ENCODE measurements at places on chromosomes 3 and 15. TPM values are rescaled to one million over a fixed set of nuclear protein-coding genes. Genes with fewer than 3 reads are reported as not detected.

DNA sequence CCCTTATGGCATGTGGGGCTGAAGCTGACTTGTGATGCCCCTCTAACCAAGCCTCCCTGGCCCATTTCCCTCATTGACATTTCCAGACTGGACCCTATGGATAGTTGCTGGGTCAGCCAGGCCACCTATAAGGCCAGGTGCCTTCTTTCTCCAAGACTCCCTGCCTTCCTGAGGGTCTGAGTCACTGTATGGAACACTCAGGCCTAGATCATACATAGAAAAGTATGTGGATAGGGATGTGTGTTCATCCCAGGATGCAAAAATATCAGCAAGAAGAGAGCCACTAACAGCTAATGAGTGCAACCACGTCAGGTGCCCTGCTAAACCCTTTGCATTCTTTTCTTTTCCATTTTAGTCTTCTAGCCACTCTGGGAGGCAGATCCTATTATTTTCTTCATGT is 168.4 kb upstream of the WNT5A start:
- no peaks in the 10 kb centered on the region for H3K36me3 ChIP-seq
- no peak for DNase-seq
- no peaks in the 10 kb centered on the region for H3K27me3 ChIP-seq
- no peak overlapping the region for H3K4me3 ChIP-seq
- no peaks in the 10 kb centered on the region for H3K4me1 ChIP-seq
- no peak overlapping the region for H3K27ac ChIP-seq

GRCh38 chr3:49411535-49411967 is 225 bp downstream of the RHOA start:
- no peaks in the 10 kb centered on the region for H3K27me3 ChIP-seq
- H3K4me3 ChIP-seq: peak overlapping the region; percentile 98
- peaks cover 3% of the 10 kb centered on the region for H3K36me3 ChIP-seq
- DNase-seq: no peak
- peak overlapping the region; percentile 98 for H3K27ac ChIP-seq

- H3K4me3 ChIP-seq: no peak overlapping the region
- H3K4me1 ChIP-seq: no peaks in the 10 kb centered on the region
- H3K27ac ChIP-seq: no peak overlapping the region
- no peak for DNase-seq
- no peaks in the 10 kb centered on the region for H3K36me3 ChIP-seq
- no peaks in the 10 kb centered on the region for H3K27me3 ChIP-seq
Measured at GRCh38 chr15:83569341-83569740, 84.6 kb upstream of the ADAMTSL3 start.

- no peak overlapping the region for H3K4me3 ChIP-seq
- no peak overlapping the region for H3K27ac ChIP-seq
- no peak for DNase-seq
- no peaks in the 10 kb centered on the region for H3K4me1 ChIP-seq
- H3K27me3 ChIP-seq: no peaks in the 10 kb centered on the region
Measured at GRCh38 chr3:186327912-186328487, 34.0 kb downstream of the DGKG start.

DNA sequence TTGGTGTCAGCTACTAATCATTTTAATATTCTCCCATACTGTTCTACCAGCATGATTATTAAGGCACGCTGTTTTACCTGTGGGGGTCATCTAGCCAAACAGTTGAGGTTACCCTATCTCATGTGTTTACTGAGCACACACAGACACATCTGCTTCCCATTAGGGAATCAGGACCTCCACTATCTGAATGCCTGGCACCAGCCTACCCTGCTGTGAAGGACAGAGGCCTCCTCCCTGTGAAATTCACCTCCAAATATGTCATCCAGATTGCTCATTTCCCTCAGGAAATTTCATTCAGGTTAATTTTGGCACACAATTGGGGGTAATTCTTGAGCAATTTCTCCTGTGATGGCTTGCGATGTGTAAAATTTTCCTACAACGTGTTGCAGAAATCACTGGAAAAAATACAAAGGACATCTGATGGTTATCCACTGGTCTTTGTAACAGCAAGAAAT is 155.6 kb upstream of the NR2E3 start:
- H3K27ac ChIP-seq: no peak overlapping the region
- no peaks in the 10 kb centered on the region for H3K36me3 ChIP-seq
- H3K4me1 ChIP-seq: no peaks in the 10 kb centered on the region
- no peak for DNase-seq

GRCh38 chr15:57298843-57299550 is 77.3 kb upstream of the CGNL1 start:
- DNase-seq: no peak
- H3K27me3 ChIP-seq: no peaks in the 10 kb centered on the region
- H3K27ac ChIP-seq: no peak overlapping the region
- no peaks in the 10 kb centered on the region for H3K4me1 ChIP-seq

DNA sequence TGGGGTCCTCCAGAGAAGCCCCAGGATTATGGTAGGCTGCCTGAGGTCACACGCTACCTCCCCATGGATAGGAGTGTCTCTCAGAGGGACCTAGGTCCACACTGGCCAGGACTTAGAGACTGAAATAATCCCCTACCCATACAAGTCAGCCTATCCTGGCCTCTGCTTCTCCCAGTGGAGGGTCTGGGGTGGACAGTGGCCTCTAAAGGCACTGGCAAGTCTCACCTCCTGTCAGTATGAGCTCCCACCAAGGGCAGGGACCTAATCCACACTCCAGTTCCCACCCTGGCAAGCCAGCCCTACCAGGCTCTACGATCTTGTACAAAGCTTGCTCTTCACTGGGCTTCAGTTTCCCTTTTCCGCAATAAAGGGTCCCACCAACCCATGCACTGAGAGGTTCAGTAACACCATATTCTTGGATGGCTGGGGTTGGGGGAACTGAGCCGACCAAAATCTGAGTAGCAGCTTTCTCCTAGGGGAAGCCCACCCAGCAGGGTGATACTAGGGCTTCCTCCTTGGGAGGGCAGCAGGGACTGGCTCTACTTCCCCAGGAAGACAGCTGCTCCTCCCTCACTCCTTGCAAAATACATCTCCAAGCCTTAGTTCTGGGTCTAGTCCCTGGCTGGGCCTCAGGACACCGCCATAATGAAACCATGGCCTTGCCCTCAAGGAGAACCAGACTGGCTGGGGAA is 2.4 kb downstream of the CISH start:
- H3K36me3 ChIP-seq: peaks cover 17% of the 10 kb centered on the region
- H3K27ac ChIP-seq: no peak overlapping the region
- DNase-seq: no peak
- H3K4me1 ChIP-seq: peaks cover 35% of the 10 kb centered on the region
- H3K27me3 ChIP-seq: no peaks in the 10 kb centered on the region

DNA sequence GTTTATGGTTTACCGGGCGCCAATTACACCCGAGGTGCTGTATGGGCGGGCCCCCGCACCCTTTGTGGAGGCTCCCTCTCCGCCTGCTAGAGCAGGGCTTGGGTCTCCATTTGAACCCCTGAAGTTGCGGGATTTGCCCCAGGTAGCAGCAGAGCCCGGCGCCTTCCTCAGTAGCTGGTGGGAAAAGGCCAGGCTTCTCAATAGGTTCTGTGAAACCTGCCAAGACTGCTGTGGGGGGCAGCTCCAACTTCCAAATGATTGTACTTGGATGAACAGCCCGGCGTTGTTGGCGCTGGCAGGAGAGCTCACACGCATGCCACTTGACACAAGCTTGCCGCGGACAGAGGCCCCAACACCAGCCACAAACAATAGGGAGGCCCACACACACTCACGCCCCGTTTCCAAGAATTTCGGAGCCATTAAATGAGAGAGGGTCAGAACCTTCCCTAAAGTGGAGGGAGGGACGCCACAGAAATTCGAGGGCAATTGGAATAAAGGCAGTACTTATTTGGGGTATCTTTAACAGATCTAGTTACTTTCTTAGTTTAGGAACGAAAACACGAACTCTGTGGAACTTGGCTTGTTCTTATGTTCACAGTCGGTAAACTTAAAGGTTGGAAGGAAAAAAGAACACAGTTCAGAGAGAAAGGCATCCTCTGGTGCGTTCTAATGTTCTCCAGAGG is 1.4 kb downstream of the EPHB3 start:
- peak overlapping the region; percentile 81 for H3K4me3 ChIP-seq
- H3K27me3 ChIP-seq: no peaks in the 10 kb centered on the region
- peaks cover 40% of the 10 kb centered on the region for H3K4me1 ChIP-seq
- no peaks in the 10 kb centered on the region for H3K36me3 ChIP-seq

DNA sequence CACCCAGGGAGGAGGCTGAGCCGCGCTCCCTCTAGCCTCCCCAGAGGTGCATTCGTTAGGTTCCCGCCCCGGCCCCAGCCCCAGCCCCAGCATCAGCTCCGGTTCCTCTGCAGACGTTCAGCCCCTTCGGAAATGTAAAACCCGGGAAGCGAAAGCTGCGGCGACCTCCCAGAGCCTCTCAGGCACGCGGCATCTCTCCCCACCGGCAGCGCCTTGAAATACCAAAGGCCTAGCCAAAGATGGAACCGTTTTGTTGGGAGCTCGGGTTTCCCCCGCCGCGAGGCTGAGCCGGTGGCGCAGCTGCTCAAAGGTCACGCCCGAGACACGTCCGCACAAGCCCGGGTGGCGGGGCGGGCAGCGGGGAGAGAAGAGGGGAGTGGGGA is 77.8 kb upstream of the HES1 start:
- no peaks in the 10 kb centered on the region for H3K27me3 ChIP-seq
- peak overlapping the region; percentile 70 for H3K4me3 ChIP-seq
- peaks cover 8% of the 10 kb centered on the region for H3K4me1 ChIP-seq
- no peak for DNase-seq
- no peak overlapping the region for H3K27ac ChIP-seq

- H3K27ac ChIP-seq: no peak overlapping the region
- no peaks in the 10 kb centered on the region for H3K36me3 ChIP-seq
- H3K27me3 ChIP-seq: no peaks in the 10 kb centered on the region
- H3K4me1 ChIP-seq: no peaks in the 10 kb centered on the region
Measured at GRCh38 chr3:41064526-41064925, 134.8 kb upstream of the CTNNB1 start.

GRCh38 chr15:51724673-51725072 is 12.8 kb downstream of the LYSMD2 start:
- peaks cover 5% of the 10 kb centered on the region for H3K36me3 ChIP-seq
- no peak overlapping the region for H3K27ac ChIP-seq
- no peak overlapping the region for H3K4me3 ChIP-seq
- no peak for DNase-seq
- no peaks in the 10 kb centered on the region for H3K4me1 ChIP-seq
- H3K27me3 ChIP-seq: no peaks in the 10 kb centered on the region

- H3K4me1 ChIP-seq: no peaks in the 10 kb centered on the region
- no peak overlapping the region for H3K4me3 ChIP-seq
- no peaks in the 10 kb centered on the region for H3K27me3 ChIP-seq
- H3K36me3 ChIP-seq: no peaks in the 10 kb centered on the region
- DNase-seq: no peak
- no peak overlapping the region for H3K27ac ChIP-seq
Measured at GRCh38 chr15:55775316-55775715, 32.4 kb upstream of the PRTG start.

- DNase-seq: no peak
- no peak overlapping the region for H3K4me3 ChIP-seq
- no peaks in the 10 kb centered on the region for H3K36me3 ChIP-seq
- no peaks in the 10 kb centered on the region for H3K4me1 ChIP-seq
- H3K27me3 ChIP-seq: no peaks in the 10 kb centered on the region
Measured at GRCh38 chr3:52787672-52788625, 6.6 kb upstream of the ITIH3 start.

DNA sequence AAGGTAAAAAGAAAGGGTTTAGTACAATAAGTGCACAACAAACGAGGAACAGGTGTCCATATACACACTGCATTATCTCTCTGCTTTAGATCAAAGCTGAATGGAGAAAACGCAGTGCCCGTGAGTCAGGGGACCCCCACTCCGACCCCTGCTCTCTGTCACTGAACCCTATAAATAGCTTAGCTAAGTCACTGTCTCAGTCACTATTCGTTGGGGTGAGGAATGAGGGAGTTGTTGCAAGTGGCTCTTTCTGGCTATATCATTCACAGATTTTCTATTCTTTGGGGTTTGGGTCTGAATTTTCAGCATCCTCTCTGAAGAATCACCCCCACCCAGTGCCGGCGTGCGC is 458 bp upstream of the STAC start:
- H3K4me1 ChIP-seq: peaks cover 20% of the 10 kb centered on the region
- H3K4me3 ChIP-seq: peak overlapping the region; percentile 87
- H3K27ac ChIP-seq: peak overlapping the region; percentile 58
- no peaks in the 10 kb centered on the region for H3K36me3 ChIP-seq

- H3K4me3 ChIP-seq: no peak overlapping the region
- H3K27ac ChIP-seq: no peak overlapping the region
- H3K27me3 ChIP-seq: no peaks in the 10 kb centered on the region
- no peak for DNase-seq
- H3K4me1 ChIP-seq: peaks cover 11% of the 10 kb centered on the region
- H3K36me3 ChIP-seq: no peaks in the 10 kb centered on the region
Measured at GRCh38 chr15:43955140-43955539, 128.3 kb downstream of the WDR76 start.

DNA sequence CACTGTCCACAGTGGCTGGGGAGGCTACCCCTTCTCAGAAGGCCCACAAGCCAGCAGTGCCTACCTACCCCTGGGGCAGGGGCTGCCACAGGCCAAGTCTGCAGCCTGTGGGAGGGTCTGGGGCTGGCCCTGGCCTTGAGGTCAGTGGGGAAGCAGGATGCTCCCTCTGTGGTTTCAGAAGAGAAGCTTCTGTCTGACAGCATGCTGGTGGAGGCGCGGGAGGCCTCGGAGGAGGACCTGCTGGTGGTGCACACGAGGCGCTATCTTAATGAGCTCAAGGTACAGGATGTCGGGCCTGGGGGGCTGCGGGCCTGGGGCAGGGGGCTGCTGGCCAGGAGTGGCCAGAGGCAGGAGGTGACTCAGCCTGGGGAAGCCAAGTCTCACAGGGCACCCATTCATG is 3.2 kb downstream of the HDAC11 start:
- no peaks in the 10 kb centered on the region for H3K36me3 ChIP-seq
- no peak overlapping the region for H3K4me3 ChIP-seq
- no peak overlapping the region for H3K27ac ChIP-seq
- H3K27me3 ChIP-seq: no peaks in the 10 kb centered on the region
- no peak for DNase-seq
- H3K4me1 ChIP-seq: peaks cover 13% of the 10 kb centered on the region

GRCh38 chr3:13509816-13510192 is 29.7 kb downstream of the HDAC11 start:
- H3K4me1 ChIP-seq: no peaks in the 10 kb centered on the region
- peaks cover 1% of the 10 kb centered on the region for H3K36me3 ChIP-seq
- DNase-seq: no peak

GRCh38 chr15:31308185-31308639 is 18.4 kb upstream of the KLF13 start:
- no peaks in the 10 kb centered on the region for H3K27me3 ChIP-seq
- no peaks in the 10 kb centered on the region for H3K36me3 ChIP-seq
- H3K4me1 ChIP-seq: no peaks in the 10 kb centered on the region
- no peak overlapping the region for H3K27ac ChIP-seq
- no peak for DNase-seq
- H3K4me3 ChIP-seq: no peak overlapping the region

DNA sequence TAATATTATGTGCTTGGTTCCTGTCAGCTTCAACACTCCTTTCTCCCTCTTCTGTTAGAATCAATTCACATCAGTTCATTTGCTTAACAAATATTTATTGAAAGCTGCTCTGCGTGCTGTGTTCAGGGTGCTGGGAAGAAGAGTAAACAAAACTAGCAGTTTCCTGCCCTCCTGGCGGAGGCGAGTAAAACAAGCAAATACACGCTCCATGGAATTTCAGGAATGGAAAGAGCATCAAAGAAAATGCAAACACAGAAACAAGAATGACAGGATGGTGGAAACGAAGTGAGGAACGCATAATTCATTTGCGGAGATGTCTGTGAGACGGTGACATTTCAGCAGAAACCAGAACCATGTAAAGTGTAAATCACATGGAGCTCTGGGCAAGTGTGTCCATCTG is 49.4 kb upstream of the SPTSSB start:
- no peaks in the 10 kb centered on the region for H3K36me3 ChIP-seq
- peaks cover 8% of the 10 kb centered on the region for H3K4me1 ChIP-seq
- DNase-seq: no peak
- no peak overlapping the region for H3K27ac ChIP-seq

GPX1 gene
- 187 TPM for total RNA-seq

UCN2 gene
- total RNA-seq: not detected

ALDH1L1 gene
- total RNA-seq: 50.2 TPM

NEK10 gene
- 0.68 TPM for total RNA-seq

TLR9 gene
- total RNA-seq: not detected

GNAT1 gene
- 0.54 TPM for total RNA-seq
